ENCODE measurements at places on chromosomes 13 and 19.

DNA sequence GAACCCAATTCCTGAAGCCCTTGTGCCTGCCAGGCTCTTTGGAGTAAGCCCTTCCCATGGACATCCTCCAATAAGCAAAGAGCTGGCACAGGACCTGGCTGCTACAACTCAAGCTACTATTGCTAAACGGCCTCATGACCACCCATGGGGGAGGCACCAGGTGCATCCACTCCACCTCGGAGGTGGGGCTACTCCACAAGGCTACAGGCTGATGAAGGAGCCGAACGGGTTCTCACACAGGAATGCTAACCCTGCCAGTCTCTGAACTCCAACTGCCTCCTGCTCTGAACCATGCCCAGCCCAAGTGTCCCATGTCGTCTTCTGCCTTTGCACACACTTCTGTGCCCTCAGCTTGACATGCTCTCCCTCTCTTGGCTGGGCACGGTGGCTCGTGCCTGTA lies 10.0 kb downstream of the SYMPK start:
- no peak for ATAC-seq

GRCh38 chr13:81493144-81493543 lies 1152.2 kb upstream of the SPRY2 start:
- ATAC-seq = no peak

- no peak for ATAC-seq
These were observed 8.0 kb downstream of the SPHK2 start for GRCh38 chr19:48627201-48627864.

GRCh38 chr13:102854675-102855074 lies 8.8 kb downstream of the ERCC5 start:
- ATAC-seq = no peak

GRCh38 chr13:30440910-30441703 lies 18.8 kb downstream of the UBE2L5 start:
- no peak for ATAC-seq

DNA sequence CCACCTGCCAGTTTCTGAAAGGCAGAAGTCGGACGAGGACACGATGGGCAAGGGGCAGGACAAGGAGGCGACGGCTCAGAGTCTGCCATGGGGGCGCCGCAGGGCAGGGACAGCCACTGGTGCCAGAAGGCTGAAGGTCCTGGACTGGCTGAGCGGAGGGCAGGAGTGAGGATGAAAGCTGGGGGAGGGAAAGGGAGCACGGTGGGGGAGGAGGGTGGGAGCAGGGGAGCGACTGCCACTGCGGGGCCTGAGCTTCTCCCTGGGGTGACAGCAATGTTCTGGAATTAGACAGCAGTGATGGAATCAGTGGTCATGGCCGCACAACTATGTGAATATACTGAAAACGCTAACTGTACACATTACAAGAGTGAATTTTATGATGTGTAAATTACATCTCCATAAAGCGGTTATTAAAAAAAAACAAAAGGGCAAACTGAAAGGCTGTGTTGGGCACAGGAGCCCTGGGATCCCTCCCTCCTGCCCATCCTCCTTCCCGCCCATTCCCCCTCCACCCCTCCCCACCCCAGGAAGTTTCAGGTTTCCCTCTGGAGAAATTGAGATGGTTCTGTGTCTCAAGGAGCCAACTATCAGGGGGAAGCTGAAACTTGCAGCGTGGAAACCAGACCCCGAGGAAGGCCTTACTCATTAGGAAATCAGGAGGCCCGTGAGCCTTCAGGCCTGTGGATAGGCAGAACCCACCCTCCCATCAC lies 15.9 kb downstream of the MLLT1 start:
- ATAC-seq = no peak

- ATAC-seq = no peak
These were observed 289.4 kb upstream of the MIR17HG start for GRCh38 chr13:91058066-91058465.

GRCh38 chr19:55479451-55480230 lies 3.2 kb downstream of the ZNF628 start:
- no peak for ATAC-seq

- ATAC-seq = no peak
These were observed 309.2 kb downstream of the ZNF536 start for GRCh38 chr19:30681162-30682100.

- no peak for ATAC-seq
These were observed 524.1 kb downstream of the GPC6 start for GRCh38 chr13:93750676-93751075.

GRCh38 chr19:3968556-3969434 lies 2.1 kb downstream of the DAPK3 start:
- ATAC-seq = peak; percentile 87

- no peak for ATAC-seq
These were observed 1533.0 kb downstream of the UQCRFS1 start for GRCh38 chr19:27679905-27680304.

Data from gastroesophageal sphincter (tissue), 4 donors.